ENCODE measurements at places on chromosomes 4 and X.

DNA sequence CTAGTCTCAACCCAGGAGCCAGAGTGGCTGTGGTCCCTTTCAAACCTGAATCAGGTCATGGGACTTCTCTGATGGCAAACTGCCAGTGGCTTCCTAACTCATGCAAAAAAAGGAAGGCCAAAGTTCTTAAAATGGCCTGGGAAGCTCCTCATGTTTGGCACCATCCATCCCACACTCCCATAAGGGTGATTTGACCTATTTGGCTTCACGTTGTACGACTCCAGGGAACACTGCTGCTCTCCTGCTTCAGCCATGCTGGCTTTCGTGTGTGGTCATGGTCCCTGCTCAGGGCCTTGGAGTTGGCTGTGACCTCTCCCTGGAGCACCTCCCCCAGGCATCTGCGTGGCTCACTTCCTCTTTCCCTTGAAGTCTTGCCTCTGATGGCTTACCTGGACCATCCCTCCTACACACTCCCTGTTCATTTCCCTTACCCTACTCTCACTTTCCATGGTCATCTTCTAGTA, 12.8 kb upstream of the TMSB4X start:
- DNase-seq, result no peak

- DNase-seq, result peak; percentile 59
These were observed 138.3 kb downstream of the PCDH18 start for GRCh38 chr4:137394018-137394417.

DNA sequence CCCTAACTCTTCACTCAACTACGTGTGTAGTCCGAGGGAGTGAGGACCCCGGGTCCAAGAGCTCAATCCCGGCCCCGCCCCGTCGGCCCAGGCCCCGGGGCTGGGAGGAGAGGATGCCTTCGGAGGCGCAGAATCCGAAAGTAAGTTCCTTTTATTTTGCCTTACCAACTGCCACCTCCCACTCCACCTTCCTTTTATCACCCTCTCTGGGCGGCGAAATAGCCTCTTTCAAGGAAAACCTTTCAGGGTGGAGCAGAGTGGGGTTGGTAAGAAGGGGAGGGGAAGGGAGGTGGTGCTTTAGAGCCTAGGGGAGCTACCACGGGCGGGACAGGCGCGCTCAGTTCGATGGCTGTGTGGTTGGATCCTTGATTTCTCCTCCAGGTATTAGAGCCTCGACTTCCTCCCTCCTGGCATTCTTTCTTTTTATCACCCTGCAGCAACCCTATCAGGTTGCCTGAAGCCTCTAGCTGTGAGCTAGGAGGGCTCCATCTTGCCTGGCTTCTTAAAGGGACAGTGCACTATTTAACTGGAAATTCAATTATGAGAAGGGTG, 191.2 kb downstream of the RRAGB start:
- DNase-seq, result peak; percentile 1

- DNase-seq, result peak; percentile 70
These were observed 1.4 kb upstream of the C4orf50 start for GRCh38 chr4:6019316-6020263.

DNA sequence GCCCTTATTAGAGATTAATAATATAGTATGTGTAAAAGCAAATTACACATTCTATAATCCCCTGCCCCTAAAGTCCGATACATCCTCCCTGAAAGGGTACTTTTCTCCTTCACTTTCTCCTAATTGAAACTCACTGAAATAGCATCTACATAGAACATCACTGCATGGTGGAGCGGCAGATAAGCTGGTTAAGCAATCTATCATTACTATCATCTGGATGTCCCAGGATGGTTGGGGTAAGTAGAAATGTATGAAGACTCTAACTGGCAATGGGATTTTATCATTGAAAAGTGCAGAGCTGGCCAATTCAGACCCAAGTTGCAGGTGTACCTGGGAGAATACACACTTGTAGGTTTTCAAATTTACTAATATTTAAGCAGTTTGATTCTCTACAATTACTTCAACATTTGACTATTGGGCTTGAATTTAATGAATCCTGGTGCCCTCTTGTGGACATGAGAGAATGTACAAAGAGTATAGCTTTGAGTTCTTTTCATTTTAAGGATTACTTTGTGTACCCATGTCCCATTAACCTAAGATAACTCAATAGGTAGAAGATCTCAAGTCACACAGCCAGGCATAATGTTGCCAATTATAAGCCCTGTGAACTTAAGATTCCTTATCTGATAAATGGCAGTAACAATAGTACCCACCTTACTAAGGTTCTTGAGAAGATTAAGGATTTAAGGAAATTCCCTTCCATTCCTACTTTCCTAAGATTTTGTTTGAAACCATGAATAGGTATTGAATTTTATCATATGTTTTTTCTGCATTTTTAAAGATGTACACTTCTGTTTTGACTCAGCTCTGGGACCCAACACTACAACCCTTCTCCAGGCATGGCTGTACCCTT, 69.8 kb downstream of the SHROOM3 start:
- peak; percentile 9 for DNase-seq

DNA sequence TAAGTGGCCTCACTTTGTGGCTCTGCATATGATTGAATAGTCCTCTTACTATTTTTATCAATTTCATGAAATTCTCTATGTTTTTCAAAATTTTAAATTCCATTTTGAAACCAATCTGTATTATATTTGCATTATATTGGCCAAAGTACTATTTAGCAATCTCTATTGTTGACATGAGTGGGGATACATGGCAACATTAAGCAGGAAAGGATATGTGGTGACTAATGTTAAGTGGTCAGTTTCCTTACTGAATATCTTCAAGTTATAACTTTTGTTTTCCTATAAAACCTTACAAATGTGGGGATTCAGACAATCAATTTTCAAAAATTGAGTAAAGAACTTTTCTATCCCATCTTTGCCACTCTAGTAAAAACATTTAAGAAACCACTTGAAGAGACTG, 10.2 kb downstream of the BBS7 start:
- DNase-seq, result no peak

- DNase-seq, result no peak
These were observed 40.3 kb upstream of the ACSL4 start for GRCh38 chrX:109773374-109773773.

GRCh38 chr4:157840034-157840433, 332.8 kb downstream of the GASK1B start:
- no peak for DNase-seq

- DNase-seq, result no peak
These were observed 80.8 kb downstream of the ANKRD50 start for GRCh38 chr4:124631760-124632159.

DNA sequence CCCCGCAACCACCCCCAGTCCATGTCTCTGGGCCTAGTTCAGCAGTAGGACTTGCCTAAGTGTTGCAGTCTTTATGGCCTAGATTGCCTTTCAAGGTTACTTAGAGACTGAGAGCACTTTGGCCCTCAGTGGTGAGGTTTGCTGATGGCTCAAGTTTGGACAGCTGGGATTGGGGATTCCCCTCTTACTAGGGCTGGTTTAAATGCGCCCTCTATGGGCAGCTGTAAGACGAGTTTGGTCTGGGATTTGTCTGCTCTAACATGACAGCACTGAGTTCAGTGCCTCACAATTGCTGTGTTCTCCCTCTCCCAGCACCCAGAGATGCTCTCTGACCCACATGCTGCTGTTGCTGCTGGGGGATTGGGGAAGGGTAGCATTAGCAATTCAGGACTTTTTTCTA, 23.1 kb downstream of the DACH2 start:
- peak; percentile 0 for DNase-seq

GRCh38 chrX:109839694-109840567, 106.9 kb upstream of the ACSL4 start:
- no peak for DNase-seq

DNA sequence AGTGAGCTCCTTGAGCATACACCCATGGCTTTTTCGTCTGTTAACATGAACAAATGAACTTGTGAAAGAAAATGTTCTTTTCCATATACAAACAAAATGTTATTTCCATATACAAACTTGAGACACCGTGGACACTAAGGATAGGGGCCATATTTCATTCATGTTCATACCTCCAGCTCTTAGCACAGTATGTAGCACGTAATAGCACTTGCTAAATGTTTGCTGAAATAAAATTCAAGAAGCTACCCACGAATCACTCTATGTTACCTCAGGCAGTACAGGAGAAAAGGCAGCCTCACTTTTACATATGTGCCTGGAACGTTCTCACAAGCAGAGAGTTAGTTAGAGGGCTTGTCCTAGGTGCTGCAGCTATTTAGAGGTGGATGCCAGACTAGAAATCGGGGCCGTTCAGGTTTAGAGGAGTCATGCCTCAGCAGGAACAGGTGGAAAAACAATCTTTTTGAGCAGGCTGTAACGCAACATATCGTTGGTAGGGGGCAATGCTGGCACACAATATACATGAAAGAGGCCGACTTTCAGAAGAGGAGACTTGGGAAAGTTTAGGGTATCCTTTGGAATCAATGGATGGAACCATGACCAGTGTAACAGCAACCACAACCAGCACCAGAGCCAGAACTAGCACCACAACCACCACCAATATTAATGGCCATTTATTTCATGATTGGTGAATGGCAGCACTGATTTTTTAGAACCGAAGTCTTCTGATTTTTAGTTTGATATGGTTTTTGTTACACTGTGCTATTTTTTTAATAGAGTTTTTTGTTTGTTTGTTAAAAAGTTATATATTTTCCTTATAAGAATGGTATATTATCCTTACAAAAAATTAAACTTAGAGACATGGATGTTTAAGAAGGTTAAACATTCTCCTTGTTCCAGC, 14.8 kb upstream of the PAQR3 start:
- DNase-seq, result peak; percentile 76

GRCh38 chr4:63580796-63581475, 828.3 kb downstream of the TECRL start:
- no peak for DNase-seq

DNA sequence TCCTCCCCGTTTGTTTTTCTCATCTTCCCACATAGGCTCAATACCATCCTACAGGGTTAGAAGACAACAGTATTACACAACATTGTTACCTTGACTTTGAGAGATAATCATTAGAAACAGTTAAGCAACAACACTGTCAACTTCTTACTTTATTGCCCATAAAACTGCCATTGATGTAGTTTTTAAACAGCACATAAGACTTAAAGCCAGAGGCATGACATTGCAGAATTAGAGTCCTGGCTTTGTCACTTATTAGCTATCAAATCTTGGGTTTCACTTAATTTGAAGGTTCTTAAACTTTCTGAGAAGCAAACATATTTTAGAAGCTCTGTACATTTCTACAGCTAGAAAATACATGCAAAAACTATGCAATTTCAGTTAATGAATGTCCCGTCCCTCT, 41.8 kb downstream of the EIF4E start:
- DNase-seq, result no peak

DNA sequence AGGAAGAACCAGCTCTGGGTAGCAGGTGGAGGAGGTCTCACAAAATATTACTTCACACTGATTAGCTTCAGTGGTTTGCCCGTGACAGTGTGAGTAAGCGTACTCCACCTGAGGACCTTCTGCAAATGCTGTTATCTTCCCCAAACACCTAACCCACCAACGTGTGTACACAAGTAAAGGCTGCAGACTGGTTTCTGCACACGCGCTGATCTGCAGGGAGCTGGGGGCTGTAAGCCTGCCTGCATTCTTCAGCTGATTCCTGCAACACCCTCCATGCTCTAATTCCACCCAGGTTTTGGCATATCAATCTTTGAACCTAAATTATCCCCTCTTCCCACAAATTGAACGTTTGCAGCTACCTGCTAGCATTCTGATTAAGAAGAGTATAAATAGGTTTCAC, 820.2 kb downstream of the TRIML1 start:
- DNase-seq, result no peak

DNA sequence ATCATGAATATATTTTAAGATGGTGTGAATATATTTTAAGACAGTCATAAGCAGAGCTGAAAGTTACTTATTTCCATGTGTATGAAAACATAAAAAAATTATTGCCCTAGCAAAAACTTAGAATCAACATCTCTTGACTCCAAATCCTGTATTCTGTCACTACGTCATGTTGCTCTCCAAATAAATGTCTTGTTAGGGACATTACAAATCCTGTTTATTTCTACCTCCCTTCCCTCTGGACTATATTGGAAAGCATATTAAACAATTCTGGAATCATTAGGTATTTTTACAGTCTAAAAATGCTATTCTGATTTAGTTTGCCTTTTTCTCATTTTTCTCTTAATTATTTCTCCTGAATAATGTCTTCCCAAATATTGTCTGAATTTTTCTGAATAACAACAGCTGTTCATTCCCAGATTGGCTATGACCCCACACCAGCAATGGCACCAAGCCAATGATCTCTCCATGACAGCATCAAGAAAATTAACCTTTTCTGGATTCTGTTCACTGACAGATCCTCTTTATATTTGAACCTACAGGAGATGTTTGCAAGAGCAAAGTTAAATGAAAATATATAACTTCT, 523.1 kb downstream of the IQCM start:
- DNase-seq, result peak; percentile 35

DNA sequence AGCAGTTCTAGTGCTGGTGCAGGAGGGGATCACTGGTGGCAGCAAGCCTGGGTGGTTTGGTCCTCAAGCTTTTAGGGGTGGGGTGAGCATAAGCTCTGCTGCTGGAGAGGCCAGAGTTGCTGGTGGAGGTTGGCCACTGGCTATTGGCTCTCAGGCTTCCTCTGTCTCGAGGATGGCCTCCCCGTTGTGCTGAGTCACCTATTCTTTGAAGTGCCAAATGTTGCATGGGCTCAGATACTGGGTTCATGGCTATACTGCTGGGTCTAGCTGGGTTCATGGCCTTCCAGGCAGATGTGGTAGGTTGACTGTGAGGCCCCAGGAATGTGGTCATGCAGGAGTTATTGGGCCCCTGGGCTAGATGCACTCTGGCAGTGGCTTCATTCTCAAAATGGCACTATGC, 466.3 kb downstream of the NAF1 start:
- DNase-seq, result no peak

DNA sequence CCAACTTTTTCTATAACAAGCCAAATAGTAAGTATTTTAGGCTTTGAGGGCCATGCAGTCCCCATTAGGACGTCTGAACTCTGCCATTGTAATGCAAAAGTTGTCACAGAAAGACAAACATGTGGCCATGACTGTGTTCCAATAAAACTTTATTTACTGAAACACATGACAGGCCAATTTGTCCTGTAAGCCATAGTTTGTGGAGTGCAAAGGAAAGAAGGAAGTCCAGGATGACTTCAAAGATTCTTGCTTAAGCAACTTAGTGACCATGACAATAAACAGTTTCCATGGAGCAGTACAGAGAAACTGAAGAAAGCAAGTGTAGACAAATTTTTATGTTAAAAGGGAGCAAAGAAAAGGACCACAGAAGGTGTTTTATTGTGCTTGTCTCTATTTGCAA, 35.0 kb upstream of the MYOZ2 start:
- DNase-seq, result no peak
